ENCODE measurements at places on chromosomes 12 and 14. TPM values are rescaled to one million over a fixed set of nuclear protein-coding genes. Genes with fewer than 3 reads are reported as not detected.

- DNase-seq: no peak
Observed at GRCh38 chr14:91108941-91109611, 4.8 kb upstream of the DGLUCY start.

DNA sequence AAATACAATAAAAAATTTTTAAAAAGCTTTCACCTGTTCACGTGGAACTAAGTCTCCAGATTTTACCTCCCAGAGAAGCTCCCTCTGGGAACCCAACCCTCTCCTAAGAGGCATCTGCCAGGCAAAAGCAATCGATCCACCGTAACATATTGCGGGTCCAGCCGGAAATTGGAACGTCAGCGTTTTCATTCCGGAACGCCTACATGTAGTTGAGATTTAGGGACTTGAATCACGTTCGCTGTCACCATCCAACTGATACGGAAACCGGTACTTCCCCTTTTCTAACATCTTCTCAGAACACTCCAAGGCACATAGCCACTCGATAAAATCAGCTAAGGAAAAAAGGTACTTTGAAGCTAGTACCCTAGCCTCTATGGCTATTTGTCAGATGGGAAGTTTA lies 70.3 kb downstream of the COX16 start:
- no peak for DNase-seq

DNA sequence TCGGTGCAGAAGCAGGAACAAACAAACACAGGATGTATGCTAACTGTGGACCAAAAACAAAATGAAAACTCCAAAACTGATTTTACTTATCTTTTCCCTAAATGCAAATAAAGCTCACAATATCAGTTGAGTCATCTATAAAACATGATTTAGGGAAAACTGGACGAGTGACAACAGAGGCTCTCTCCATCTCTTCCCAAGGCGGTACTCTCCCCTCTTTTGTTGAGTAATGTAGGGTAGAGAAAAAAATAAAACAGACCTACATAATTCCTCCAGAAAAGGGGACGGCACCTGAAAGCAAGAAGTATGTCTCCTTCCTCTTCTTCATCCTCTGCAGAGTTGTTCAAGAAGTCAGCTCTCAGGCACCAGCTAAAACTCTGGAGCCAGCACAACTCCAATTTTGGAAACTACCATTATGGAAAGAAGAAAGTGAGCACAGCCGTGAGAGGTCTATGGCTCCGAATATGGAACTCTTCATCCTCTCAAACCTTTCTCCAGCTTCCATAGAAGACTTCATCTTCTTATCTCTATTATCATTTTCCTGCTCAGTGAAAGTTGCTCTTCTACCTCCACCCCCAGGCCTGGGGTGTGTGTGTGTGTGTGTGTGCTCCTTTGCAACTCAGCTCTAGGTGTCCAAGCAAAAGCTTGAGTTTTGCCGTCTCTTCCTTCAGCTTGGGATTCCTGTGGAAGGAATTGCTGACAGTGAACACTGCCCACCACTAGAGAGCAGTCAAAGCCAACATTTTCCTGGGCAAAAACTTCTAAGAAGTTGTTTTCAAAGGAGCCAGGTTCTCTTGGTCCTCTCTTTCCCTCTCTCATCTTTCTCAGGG lies 155.4 kb downstream of the DIO2 start:
- DNase-seq: no peak

DNA sequence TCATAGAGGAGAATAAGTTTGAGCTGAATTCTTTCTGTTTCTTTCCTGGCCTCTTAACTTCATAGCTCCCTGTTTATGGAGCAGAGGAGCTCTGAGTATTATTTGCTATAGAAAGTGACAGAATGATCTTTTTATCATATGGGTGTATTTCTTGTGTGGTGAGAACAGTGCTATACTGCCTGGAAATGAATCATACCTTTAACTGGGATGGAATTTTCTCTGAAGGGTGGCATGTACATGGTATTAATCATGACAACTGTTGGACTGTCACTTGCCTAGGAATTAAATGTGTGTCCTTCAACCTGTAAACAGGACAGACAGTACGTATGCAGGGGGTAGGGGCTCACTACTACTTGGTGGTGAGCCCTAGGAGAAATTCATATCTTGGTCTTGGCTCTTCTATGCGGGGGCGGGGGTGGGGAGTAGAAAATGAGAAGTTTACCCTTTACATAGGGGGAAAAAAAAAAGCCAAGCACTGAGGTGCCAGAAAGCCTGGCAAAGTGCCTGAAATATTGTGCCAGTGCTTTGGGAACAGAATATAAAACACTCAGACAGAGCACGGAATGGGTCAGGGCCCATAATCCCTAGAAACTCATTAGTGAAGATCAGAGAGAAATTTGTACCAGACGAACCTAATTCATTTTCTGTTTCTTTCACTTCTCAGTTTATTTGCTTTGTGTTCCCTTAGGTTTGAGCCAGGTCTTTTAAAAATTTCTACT lies 33.8 kb downstream of the ARMH4 start:
- DNase-seq: no peak

DNA sequence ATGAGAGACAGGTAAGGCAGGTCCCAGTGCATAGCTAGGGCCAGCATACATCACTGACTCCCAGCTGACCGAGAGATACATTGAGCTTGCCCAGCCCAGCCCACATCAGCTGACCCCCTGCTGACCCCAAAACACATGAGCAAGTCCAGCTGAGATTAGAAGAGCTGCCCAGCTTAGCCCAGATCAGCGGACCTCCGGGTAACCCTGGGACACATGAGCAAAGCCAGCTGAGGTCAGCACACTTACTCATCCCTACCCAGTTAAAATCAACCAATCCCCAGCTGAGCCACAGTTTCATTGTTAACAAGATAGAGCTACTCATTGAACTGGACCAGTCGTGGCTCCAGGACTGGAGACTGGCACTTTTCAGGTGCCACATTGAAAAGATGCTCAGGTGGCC lies 21.8 kb upstream of the FBXO34 start:
- DNase-seq: no peak

- no peak for DNase-seq
Observed at GRCh38 chr14:62130441-62130840, 368.2 kb downstream of the SNAPC1 start.

DNA sequence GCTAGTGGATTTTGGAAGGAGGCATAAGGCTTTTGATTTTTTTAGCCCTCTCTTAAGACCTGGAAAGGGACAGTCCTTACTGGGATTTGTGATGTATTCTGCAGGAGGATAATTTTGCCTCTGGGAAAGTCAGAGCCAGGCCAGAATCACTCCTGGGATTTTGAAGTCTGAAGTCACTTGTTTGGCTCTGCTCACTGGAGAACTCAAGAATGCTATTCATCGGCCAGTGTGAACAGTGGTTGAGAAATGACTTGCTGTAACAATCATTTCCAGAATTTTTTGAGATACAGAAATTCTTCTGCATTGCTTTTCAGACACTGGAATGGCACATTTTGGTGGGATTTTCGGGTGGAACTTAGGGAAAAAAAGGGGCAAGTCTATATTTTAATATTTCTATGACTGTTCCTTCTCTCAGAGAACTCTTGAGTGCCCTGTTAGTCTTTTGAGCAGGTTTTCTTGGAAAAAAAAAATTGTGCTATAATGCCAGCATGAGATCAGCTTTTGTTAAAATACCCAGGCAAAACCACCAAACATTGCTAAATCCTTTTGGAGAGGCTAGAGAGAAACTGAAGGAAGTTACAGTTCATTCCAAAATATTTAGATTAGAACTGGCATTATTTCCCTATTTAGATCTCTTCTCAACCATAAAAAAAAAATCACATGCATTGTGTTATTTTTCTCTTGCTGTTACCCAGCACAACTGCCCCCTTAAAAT lies 26.1 kb upstream of the BHLHE41 start:
- no peak for DNase-seq

GRCh38 chr12:81136519-81136918 lies 58.6 kb downstream of the ACSS3 start:
- no peak for DNase-seq

DNA sequence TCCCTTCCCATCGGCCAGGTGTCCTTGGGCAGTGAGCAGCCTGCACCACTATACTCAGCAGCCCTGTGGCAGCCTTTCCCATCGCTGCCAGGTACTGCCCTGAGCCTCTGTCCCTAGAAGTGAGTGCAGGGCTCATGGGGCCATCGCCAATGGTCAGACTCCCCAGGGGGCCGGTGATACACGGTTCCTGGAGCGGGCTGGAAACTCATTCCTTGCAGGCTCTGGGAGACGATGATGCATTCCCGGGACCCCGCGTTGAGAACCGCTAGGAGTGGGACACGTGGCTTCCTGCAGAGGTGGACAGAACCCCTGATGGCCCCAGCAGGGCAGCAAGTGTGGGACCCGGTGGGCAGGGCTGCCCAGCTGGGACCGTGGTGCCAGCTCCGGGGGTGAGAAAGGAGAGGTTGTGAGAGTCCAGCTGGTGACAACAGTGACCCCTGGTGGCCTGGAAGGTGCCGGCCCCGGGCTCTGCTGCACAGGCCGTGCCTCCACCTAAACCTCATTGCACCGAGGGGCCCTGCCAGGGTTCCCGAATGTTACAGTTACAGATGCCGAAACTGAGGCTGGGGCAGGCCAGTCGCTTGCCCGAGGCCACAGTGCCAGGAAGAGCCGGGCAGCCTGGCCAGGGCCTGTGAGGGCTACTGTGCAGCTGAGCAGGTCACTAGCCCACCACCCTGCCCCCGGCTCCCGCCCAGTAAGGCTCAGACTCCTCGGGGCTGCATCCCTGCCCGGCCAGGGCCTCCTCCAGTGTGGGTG lies 33.8 kb downstream of the FBRSL1 start:
- DNase-seq: peak; percentile 89

DNA sequence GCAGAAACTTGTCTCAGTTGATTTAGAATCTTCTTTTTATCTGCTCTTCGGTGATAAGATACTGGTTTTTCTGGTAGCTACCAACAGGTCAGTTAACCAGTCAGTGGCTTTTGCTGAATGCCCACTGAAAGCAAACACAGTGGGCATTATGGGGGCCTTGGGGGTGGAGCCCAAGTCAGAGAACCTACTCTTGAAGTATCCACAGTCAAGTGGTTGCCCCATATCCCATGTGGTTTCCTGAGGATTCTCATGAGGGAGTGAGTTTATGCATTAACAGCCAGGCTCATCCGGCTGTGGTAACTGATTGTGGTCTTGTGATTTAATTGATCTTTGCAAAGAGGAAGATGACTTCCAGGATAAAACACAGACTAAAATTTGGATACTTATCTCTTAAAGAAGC lies 83.7 kb downstream of the ST8SIA1 start:
- DNase-seq: no peak

- DNase-seq: peak; percentile 23
Observed at GRCh38 chr14:77212943-77213678, 31.5 kb downstream of the TMEM63C start.

DNA sequence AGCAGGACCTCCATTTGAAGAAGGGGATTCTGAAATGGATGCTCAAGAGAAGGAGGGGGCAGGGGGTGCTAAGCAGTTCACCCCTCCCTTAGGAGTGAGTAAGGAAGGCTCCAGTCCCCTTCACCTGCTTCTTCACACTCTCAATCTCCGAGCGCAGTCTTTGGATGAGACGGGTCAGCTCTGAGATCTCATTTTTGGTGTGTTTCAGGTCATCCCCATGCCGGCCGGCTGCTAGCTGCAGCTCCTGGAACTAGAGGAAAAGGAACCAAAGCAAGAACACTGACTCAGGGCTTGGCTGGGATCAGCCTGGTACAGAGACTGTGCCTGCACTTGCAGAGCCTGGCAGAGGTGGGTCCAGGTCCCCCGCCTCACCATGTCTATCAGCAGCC lies 7.3 kb downstream of the KRT73 start:
- DNase-seq: no peak

GRCh38 chr14:101595887-101596721 lies 34.8 kb downstream of the DIO3 start:
- DNase-seq: peak; percentile 6

DNA sequence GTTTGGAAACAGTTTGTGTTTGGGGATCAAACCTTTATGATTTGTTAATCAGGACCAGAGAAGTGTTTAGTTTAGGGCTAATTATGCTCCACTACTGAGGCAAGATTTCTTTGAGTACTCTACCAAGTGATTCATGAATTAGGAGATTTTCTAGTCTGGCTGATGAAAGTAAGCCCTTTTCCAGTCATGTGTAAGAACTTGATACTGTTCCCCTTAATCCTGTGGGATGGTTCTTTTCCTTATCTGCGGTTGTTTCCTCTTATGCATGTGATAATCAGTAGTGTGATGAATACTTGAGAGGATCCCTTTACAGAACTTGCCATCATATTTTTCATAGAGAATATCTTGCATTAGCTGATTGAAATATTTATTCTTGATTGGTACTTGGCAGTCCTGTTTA lies 42.1 kb downstream of the DYRK2 start:
- no peak for DNase-seq

DNA sequence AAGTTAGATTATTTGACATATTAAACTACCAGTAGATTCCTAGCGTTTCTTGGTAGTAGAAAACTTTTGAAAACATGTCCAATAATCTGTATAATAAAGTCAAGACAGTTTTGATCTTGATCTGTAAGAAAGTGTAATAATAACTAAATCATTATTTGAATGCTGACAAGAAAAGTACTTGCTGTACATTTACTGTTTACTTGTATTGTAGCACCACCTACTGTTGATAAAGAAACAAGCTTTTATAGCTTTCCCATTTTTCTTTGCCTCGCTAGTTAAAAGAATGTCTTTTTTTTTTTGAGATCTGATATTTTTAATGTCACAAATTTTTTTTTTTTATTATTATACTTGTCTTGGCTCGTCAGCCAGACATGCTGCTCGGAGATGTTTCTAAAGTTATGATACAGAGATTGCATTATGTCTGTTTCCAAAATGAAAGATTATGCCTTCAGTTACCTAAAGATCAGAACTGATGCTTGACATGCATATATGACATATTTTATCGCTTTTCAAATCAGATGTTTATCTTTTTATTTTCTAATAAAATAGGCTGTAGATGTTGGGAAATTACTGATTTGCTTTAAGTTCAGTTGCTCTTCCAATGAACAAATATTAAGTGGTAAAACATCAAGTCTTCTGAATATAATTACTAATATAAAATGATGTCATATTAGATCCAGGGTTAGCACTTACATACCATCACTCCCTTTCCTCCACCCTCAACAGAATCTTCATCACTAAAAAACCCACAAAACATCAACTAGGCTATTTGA lies 140.5 kb downstream of the AKAP6 start:
- DNase-seq: no peak

DNA sequence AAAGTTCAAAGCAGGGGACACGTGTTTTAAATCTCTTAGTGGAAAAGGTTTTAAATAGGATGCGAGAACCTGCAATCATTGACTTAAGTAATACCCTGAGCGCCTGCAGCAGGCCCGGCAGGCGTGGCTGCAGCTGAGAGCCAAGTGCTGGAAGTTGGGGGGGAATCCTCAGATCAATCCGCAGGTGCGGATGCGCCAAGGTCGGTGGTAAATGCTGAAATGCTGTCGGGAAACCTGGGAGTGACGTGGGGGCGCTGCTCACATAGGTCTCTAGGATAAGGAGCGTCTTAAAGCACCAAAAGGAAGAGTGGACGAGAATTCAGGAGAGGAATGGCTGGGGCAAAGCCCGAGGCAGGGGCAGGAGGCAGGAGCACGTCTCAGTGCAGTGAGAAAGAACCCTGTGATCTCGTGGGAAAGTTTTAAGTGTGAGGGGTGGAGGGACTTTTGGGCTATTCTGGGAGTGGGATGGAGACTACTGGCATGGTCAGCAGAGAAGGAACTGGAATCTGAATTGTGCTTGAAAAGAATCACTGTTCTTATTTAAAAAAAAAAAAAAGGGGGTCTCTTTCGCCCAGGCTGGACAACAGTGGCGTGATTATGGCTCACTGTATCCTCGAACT lies 883 bp upstream of the CDCA4 start:
- peak; percentile 59 for DNase-seq

GRCh38 chr12:62730649-62731048 lies 204.3 kb downstream of the PPM1H start:
- DNase-seq: no peak

A2M gene
- polyA plus RNA-seq: 30.6 TPM

FAM181A gene
- not detected for polyA plus RNA-seq

SYT1 gene
- 1.2 TPM for polyA plus RNA-seq

PLCZ1 gene
- not detected for polyA plus RNA-seq

SUPT16H gene
- 19.5 TPM for polyA plus RNA-seq
